ENCODE measurements at places on chromosomes 16 and 17. TPM values are rescaled to one million over a fixed set of nuclear protein-coding genes. Genes with fewer than 3 reads are reported as not detected.

DNA sequence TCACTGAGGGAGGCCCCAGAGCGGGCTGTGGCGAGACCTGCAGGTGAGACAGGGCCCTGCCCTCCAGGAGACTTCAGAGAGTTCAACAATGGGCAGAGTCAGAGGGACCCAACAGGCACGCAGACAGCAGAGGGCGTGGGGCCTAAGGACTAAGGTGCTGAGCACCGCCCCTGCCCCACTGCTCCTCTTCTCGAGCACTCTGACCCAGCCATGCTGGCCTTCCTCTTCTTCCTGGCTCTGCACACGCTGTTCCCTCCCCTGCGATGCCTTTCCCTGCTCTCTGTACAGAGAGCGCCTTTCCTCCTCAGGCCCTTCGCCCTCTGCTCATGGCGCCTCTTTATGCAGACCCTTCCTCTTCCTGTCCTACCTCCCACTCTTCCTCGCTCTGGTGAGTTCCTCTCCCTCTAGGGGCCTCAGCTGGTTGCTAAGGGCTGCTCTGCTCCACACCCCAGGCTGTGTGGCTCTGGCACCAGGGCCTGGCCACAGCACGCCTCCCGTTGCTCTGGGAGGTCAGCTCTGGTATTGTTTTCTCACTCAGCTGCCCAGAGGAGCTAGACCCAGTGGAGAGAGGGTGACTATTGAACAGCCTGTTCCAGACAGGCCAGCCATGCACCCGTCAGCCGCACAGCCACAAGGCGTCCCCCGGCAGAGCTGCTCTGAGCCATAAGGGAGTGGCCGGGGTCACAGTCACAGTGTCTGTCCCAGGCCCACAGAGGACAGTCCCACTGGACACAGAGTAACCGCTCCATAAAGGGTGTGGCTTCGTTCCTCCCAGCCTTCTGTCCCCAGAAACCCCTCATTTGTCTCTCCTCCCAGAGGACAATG is 13.6 kb upstream of the RASD1 start:
- no peak for DNase-seq

DNA sequence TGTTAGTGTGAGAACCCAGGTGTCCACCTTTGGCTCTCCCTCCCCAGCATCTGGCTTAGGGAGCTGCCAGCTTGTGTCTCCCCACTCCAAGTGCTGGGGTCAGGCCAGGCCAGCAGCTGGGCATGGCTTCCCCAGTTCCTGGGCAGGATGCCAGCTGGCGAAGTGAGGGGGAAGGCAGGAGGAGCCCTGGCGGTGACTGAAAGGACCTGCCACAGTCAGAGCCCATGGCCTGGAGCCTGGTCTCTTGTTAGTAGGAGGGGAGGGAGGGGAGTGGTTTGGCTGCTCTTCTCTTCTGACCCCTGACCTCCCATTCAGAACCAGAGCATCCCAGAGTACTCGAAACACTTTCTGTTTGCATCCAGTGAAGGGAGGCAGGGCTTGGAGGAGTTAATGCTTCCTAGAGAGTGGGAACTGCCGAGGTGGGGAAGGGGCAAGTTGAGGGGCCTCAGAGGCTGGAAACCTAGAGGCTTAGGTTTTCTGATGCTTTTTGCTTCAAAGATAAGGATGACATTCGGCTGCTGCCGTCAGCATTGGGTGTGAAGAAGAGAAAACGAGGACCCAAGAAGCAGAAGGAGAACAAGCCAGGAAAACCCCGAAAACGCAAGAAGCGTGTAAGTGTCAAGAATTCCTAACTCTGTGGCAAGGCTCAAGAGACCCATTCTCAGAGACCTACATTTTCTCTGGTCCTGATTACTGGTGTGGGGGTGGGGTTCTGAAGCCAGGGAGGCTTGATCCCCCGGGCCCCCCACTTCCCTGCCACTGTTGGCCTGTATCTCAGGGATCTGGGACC is 772 bp downstream of the CHD3 start:
- DNase-seq: no peak

- no peak for DNase-seq
Measured at GRCh38 chr17:49486012-49486641, 9.0 kb upstream of the NGFR start.

DNA sequence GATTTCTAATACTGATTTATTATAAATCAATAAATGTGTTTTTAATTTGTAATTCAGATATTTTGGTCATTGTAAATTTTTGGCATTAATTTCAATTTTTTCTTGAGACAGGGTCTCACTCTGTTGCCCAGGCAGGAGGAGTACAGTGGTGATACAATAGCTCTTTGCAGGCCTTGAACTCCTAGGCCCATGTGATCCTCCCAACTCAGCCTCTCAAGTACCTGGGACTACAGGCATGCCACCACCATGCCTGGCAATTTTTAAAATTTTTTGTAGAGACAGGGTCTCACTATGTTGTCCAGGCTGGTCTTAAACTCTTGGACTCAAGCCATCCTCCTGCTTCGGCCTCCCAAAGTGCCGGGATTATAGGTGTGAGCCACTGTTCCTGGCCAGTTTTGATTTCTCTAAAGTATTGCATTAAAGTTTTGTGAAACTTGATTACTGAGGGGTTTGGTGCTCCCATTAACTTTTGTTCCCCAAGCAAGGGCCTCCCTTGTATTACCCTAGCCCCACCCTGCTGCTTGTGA is 5.2 kb upstream of the TFAP4 start:
- no peak for DNase-seq

GRCh38 chr17:7046127-7046724 is 2.3 kb upstream of the SLC16A11 start:
- DNase-seq: peak; percentile 91

KRTAP4-3 gene
- not detected for total RNA-seq

RSAD1 gene
- 85.3 TPM for total RNA-seq

EEF2K gene
- 20.1 TPM for total RNA-seq

Measured in Caco-2 (cell line).